ENCODE measurements at places on chromosomes 1 and 21. TPM values are rescaled to one million over a fixed set of nuclear protein-coding genes. Genes with fewer than 3 reads are reported as not detected.

- peak overlapping the region; percentile 76 for H3K4me3 ChIP-seq
- no peak for DNase-seq
- H3K4me1 ChIP-seq = peaks cover 8% of the 10 kb centered on the region
Measured at GRCh38 chr1:44985747-44986359, 542 bp downstream of the EIF2B3 start.

Gene LCE3D
- total RNA-seq = not detected

DNA sequence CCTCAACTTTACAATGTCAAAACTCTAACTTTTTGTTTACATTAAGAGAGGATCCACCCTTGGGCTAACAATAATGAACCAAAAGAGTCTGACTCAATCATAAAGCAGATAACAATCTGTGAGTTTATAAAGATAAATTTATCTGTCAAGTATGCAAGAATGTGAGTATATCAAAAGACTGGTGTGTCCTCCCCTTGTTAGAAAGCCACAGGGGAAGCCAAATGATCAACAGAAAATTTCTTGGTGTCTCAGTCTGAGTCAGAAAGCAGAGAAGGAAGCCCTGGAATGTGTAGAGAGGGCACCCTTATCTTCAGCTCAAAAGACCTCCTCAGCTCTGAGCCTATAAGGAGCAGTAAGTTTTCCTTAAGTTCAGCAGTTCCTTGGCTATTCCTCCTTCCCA lies 13.9 kb upstream of the PDIK1L start:
- no peaks in the 10 kb centered on the region for H3K36me3 ChIP-seq
- H3K4me1 ChIP-seq = no peaks in the 10 kb centered on the region
- no peaks in the 10 kb centered on the region for H3K27me3 ChIP-seq
- no peak for DNase-seq

GRCh38 chr1:39196244-39197215 lies 8.0 kb upstream of the MACF1 start:
- no peak for DNase-seq
- H3K4me1 ChIP-seq = peaks cover 22% of the 10 kb centered on the region
- H3K27ac ChIP-seq = no peak overlapping the region
- no peaks in the 10 kb centered on the region for H3K27me3 ChIP-seq
- H3K4me3 ChIP-seq = no peak overlapping the region

Gene LCE1B
- total RNA-seq = not detected

GRCh38 chr1:110285316-110285715 lies 53.9 kb upstream of the RBM15 start:
- H3K4me3 ChIP-seq = no peak overlapping the region
- DNase-seq = no peak

Gene OR14K1
- 3.0 TPM for total RNA-seq

- no peaks in the 10 kb centered on the region for H3K36me3 ChIP-seq
- DNase-seq = no peak
- no peak overlapping the region for H3K27ac ChIP-seq
- H3K4me3 ChIP-seq = no peak overlapping the region
- peaks cover 19% of the 10 kb centered on the region for H3K4me1 ChIP-seq
- no peaks in the 10 kb centered on the region for H3K27me3 ChIP-seq
Measured at GRCh38 chr1:82486969-82487368, 686.2 kb downstream of the ADGRL2 start.

DNA sequence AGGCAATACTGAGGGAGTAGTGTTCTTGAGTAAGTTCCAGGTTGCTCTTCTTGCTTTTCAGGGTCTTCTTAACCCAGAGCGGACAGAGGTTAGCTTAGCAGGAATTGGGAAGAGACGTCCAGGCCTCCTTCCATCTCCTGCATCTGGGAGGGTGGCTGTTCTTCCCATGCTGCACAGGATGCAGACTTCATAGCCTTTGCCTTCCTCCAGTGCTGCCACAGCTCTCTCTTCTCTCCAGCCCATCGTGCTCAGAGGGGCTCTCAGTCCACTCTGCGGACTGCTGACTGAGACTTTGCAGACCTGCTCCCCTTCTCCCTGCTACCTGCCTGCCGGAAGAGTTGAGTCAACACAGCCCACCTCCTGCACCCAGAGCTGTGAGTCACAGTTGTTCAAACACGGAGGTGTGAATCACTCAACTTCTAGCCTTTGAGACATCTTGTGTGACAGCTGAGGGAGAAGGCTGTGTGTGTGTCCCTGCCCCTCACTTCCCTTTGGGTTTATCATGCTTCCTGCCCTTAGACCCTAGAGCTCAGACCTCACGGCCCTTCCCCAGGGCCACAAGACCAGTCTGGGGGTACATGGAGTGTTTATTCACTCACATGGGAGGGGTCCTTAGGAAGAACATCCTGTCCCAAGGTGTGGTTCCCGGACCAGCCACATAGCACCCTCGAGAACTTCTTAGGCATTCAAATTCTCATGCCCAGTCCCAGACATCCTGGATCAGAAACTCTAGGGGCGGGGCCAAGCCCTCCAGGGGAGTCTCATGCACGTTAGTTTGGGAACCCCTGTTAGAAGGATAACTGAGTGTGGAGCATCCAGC lies 158.3 kb upstream of the CACNA1E start:
- no peak overlapping the region for H3K4me3 ChIP-seq
- H3K36me3 ChIP-seq = no peaks in the 10 kb centered on the region
- H3K27me3 ChIP-seq = no peaks in the 10 kb centered on the region
- H3K27ac ChIP-seq = no peak overlapping the region
- DNase-seq = no peak

- no peak for DNase-seq
- H3K27ac ChIP-seq = no peak overlapping the region
- no peaks in the 10 kb centered on the region for H3K36me3 ChIP-seq
- no peaks in the 10 kb centered on the region for H3K27me3 ChIP-seq
- no peaks in the 10 kb centered on the region for H3K4me1 ChIP-seq
Measured at GRCh38 chr1:15107058-15107687, 46.4 kb upstream of the TMEM51 start.

DNA sequence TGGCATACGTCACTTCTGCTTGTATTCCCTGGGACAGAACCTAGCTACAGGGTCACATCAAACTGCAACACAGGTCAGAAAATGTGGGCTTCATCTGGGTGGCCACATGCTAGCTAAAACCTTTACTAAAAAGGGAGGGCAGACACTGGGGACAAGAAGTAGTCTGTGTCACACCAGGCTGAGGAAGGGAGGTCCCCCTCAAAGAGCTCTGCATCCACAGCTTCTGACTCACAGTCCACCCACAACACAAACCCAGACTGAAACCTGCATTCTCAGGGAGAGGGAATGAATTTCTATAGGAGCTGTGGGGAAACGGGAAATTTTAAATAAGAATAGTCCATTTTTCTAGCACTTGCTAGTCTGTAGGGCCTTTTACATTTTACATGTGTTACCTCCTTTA lies 16.2 kb downstream of the OLIG2 start:
- H3K4me3 ChIP-seq = no peak overlapping the region
- H3K36me3 ChIP-seq = no peaks in the 10 kb centered on the region
- DNase-seq = no peak
- no peak overlapping the region for H3K27ac ChIP-seq

DNA sequence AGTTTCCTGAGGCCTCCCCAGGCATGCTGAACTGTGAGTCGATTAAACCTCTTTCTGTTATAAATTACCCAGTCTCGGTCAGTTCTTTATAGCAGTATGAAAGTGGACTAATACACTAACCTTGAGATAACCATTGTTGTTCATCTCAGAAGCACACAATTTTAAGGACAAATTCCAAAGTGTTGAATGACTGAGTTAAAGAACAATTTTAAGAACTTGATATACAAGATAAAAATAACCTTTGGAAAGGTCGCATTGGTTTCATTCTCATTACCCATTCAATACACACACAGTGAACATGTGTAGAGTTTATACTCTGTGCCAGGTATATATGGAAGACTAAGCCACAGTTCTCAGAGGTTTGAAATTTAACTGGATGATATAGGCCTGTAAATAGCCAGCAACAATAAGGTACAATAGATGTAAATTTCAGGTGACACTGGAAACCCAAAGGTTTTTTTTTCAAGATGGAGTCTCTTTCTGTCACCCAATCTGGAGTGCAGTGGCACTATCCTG lies 19.1 kb upstream of the SRSF10 start:
- DNase-seq = no peak
- H3K36me3 ChIP-seq = no peaks in the 10 kb centered on the region
- H3K27ac ChIP-seq = no peak overlapping the region
- H3K4me3 ChIP-seq = no peak overlapping the region

DNA sequence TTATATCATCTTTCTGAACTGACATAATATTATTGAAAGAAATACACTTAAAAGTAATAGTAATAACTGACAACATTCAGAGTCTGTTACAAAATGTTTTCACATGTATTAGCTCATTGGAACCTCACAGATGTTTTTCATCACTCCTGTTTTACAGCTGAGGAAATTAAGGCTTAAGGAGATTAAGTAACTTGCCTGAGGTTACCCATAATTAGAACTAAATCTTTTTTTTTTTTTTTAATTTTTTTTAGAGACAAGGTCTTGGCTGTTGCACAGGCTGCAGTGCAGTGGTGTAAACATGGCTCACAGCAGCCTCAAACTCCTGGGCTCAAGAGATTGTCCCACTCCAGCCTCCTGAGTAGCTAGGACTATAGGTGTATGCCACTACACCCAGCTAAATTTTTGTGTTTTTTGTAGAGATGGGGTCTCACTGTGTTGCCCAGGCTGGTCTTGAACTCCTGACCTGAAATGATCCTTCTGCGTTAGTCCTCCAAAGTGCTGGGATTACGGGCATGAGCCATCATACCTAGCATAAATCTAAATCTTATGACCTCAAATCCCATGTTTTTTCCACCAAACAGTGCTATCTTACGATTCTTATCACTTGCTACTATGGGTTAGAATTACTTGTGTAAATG lies 64.7 kb upstream of the MACF1 start:
- H3K4me1 ChIP-seq = peaks cover 13% of the 10 kb centered on the region
- H3K27ac ChIP-seq = no peak overlapping the region

- no peak for DNase-seq
- H3K27ac ChIP-seq = no peak overlapping the region
- H3K4me3 ChIP-seq = no peak overlapping the region
- no peaks in the 10 kb centered on the region for H3K36me3 ChIP-seq
- peaks cover 4% of the 10 kb centered on the region for H3K4me1 ChIP-seq
- no peaks in the 10 kb centered on the region for H3K27me3 ChIP-seq
Measured at GRCh38 chr1:2908561-2908960, 107.1 kb upstream of the TTC34 start.

DNA sequence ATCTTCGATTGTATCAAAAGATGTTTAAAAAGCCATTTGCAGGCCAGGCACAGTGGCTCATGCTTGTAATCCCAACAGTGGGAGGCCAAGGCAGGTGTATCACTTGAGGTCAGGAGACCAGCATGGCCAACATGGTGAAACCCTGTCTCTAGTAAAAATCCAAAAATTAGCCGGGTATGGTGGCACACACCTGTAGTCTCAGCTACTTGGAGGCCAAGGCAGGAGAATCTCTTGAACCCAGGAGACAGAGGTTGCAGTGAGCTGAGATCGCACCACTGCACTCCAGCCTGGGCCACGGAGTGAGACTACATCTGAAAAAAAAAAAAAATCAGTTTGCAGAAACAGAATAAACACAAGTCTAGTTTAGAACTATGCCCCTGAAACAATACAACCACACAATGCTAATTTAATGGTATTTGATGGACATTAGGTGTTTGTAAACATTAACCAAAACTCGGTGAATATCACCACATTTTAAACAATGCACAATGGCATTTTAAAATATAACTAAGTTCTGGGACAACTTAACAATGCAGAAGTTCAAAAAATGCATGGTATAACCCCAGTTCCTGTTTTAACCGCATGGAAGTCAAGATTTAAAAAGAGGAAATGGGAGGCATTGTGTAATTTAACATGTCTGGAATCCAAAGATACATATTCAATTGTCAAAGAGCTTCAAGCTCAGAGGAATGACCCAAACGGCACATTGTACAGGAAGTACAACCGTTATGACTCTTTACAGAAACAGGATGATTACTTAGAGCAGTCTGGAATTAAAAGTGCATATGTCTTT lies 7.1 kb upstream of the PTTG1IP start:
- H3K27me3 ChIP-seq = no peaks in the 10 kb centered on the region
- H3K27ac ChIP-seq = no peak overlapping the region
- no peaks in the 10 kb centered on the region for H3K36me3 ChIP-seq
- no peak for DNase-seq

- peaks cover 7% of the 10 kb centered on the region for H3K4me1 ChIP-seq
- H3K27me3 ChIP-seq = no peaks in the 10 kb centered on the region
- peak; percentile 86 for DNase-seq
Measured at GRCh38 chr1:68321084-68321685, 88.9 kb upstream of the WLS start.

- no peaks in the 10 kb centered on the region for H3K4me1 ChIP-seq
- no peak for DNase-seq
- no peak overlapping the region for H3K27ac ChIP-seq
- H3K4me3 ChIP-seq = no peak overlapping the region
Measured at GRCh38 chr1:202835548-202836072, 24.9 kb downstream of the PCAT6 start.

GRCh38 chr1:41390166-41390565 lies 28.9 kb downstream of the FOXO6 start:
- H3K4me1 ChIP-seq = peaks cover 32% of the 10 kb centered on the region
- H3K4me3 ChIP-seq = no peak overlapping the region
- H3K27me3 ChIP-seq = no peaks in the 10 kb centered on the region
- no peaks in the 10 kb centered on the region for H3K36me3 ChIP-seq

- no peak overlapping the region for H3K4me3 ChIP-seq
- no peak overlapping the region for H3K27ac ChIP-seq
- no peaks in the 10 kb centered on the region for H3K27me3 ChIP-seq
- no peaks in the 10 kb centered on the region for H3K36me3 ChIP-seq
Measured at GRCh38 chr1:226946841-226947240, 6.7 kb downstream of the COQ8A start.

DNA sequence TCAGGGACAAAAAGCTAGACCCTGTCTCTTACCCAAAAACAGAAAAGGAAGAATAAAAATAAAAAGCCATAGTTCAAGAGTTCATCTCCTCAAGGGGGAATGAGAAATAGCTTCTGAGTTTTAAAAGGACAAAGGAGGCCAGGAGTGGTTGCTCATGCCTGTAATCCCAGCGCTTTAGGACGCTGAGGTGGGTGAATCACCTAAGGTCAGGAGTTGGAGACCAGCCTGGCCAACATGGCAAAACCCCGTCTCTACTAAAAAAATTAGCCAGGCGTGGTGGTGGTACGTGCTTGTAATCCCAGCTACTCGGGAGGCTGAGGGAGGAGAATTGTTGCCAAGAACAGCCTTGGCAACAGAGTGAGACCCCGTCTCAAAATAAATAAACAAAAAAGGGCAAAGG lies 38.6 kb upstream of the CPLANE2 start:
- no peaks in the 10 kb centered on the region for H3K36me3 ChIP-seq
- no peak overlapping the region for H3K4me3 ChIP-seq
- no peak for DNase-seq
- no peaks in the 10 kb centered on the region for H3K27me3 ChIP-seq

- H3K4me1 ChIP-seq = peaks cover 14% of the 10 kb centered on the region
- H3K4me3 ChIP-seq = peak overlapping the region; percentile 37
- no peaks in the 10 kb centered on the region for H3K36me3 ChIP-seq
- no peaks in the 10 kb centered on the region for H3K27me3 ChIP-seq
- no peak overlapping the region for H3K27ac ChIP-seq
Measured at GRCh38 chr1:51297401-51298321, 32.7 kb downstream of the TTC39A start.

- no peak for DNase-seq
- no peak overlapping the region for H3K27ac ChIP-seq
- H3K4me3 ChIP-seq = no peak overlapping the region
Measured at GRCh38 chr1:244837597-244838258, 2.3 kb downstream of the COX20 start.

All from testis (tissue), 5 donors.